ENCODE measurements at places on chromosomes 2 and 18.

GRCh38 chr18:13605477-13605876 is 120.9 kb downstream of the FAM210A start:
- no peak for DNase-seq

DNA sequence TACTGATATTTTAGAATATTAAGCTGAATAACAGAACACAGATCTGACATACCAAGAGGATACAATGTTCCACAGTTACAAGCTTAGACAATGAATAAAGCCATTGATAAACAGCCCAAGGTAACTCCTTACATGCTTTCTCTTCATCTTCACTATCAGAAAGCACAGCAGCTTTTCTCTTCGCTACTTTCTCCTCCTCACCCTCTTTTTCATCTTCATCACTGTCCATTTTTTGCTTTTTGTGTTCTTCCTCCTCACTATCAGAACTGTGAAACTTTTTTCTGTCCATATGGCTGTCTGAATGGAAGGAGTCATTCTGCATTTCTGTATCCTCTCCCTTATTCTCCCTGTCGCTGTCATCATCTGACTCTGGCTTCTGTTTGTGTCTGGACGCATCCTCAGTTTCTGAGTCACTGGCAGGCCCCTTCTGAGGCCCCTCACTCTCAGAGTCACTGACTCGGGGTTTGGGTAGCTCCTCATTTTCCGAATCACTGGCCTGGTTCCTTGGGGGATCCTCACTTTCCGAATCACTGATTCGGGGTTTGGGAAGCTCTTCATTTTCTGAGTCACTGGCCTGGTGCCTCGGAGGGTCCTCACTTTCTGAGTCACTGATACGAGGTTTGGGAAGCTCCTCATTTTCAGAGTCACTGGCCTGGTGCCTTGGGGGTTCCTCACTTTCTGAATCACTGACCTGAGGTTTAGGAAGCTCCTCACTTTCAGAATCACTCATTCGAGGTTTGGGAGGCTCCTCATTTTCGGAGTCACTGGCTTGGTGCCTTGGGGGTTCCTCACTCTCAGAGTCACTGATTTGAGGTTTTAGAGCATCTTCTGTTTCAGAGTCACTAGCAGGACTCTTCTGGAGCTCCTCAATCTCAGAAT is 21.5 kb downstream of the IWS1 start:
- no peak for DNase-seq

DNA sequence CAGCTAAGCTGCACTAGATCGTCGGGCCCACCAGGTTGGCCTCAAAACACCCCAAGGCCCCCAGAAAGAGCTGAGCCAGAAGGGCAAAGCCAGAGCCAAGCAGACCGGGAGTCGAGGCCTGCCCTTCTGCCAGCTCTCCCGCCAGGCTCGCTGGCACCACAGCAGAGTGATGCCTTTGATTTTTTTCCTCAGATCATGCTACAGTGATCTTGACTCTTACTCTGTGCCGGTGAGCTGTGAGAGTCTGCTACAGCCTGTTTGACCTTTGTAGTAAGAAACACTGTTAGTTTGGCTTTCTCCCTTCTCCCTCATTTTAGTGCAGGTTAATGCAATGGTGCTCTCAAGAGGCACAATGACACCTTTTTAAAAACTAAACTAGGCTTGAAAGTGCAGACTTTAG is 97.8 kb downstream of the ESCO1 start:
- no peak for DNase-seq

GRCh38 chr2:24332791-24333540 is 27.4 kb downstream of the ITSN2 start:
- no peak for DNase-seq

DNA sequence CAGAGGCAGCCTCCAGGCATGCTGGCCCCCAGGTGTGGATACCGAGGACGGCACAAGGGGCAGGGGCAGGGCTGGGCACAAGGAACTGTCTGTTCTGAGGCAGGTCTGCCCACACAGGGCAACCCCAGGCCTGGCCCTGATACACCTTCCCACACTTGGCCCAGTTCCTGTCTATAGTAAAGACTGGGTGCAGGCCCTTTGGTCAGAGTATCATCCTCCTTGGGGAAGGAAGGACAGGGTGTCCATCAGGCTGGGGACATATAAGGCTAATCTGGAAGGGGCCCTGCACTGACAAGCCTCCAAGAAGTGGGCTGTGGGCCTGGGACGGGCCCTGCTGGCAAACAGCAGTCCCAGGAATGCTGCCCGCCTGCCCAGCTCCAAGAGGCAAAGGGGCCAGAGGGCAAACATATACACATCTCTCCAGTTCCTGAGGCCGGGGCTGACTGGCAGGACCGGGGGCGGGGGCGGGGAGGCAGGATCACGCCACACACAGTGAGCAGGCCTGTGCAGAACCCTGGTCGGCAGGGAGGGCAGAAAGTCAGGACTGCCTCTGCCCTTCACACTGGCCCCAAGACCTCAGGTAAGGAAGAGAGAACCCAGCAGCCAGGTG is 18.9 kb downstream of the SDC1 start:
- no peak for DNase-seq

DNA sequence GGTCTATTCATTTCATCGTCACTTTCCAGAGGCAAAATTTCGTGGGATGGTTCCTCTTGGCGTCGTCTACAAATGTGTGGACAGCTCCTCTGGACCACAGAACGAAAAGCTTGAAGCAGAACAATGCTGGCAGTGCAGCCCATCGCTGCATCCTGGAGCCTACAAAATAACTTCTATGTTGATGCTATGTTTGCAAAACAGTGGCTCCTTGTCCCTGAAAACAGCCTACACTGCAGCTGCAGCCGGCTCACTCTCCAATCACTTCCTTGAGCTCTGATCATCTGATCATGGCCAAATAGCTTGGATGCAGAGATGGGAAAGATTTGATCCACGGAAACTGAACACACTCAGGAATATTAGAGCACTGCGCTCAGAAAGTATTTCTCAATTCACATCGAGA is 60.0 kb downstream of the DOCK10 start:
- no peak for DNase-seq

DNA sequence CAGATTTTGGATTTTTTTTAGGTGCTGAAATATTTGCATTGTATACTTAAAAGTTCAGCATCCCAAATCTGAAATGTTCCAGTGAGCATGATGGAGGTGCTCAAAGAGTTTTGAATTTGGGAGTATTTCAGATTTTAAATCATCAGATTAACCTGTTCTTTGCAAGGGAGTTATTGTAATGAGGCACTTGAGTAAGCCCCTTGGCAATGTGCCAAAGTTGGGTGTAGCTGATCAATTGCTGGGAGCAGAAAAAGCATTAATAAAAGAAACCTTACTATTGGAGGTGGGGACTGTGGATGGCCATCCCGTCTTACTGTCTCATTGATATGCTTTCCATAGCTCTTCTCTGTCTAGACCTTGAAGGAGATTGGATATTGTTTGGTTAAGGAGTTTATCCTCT is 28.3 kb downstream of the MALT1 start:
- no peak for DNase-seq

DNA sequence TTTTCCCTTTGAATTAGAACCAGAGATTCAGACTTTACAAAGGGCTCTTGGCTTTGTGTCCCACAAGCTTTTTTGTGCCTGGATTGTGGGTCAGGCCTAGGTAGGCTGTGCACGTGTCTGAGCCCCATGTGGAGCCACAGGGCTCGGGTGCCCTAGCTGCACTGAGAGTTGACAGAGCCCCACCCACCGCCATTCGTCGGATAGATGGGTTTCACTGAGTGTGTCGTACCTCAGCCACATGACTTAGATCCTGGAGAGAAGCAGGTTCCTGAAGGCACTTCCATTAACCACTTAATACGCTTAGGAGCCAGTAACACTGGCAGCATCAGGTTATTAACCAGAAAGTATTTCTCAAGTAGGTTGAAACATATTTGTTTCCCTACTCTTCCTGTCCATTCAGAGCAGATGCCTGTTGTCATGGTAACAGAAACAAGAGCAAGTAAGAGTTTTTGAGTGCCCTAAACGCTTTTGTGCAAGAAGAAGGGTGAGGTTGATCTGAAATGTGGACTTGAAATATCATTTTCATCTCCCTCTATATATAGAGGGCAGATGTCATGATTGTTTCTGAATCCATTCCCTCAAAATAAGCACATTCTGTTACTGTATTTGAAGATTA is 30.0 kb downstream of the ADCYAP1 start:
- no peak for DNase-seq

DNA sequence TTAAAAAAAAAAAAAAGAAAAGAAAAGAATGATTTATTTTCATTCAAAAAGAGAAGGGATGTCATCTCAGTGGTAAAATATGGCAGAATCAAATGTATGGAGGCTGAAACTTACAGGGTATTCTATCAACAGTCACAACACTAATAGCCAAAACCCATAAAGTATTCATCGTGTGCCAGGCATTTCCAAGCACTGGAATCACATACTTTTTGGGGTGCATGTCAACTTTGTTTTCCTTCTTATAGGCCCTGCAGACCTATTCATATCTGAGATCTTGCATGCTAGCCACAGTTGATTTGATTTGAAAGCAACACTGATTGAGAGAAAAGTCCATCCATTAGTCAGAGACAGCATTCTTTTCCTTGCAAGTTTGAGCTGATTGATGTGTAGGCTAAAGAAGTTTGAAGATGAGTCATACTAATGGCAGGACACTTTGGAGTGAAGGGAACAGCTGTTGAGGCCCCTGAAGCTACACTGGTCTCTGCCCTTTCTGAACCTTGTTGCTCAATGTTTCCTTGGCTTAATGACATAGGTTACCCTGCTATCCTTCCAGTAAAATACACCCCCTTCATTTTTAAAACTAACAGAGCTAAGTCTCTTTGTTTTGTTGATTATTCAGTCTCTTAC is 22.0 kb downstream of the KATNAL2 start:
- no peak for DNase-seq

GRCh38 chr2:187505065-187505672 is 49.1 kb downstream of the TFPI start:
- no peak for DNase-seq

- DNase-seq = peak; percentile 97
Observed at GRCh38 chr2:108612153-108612513, 77.9 kb downstream of the LIMS1 start.

DNA sequence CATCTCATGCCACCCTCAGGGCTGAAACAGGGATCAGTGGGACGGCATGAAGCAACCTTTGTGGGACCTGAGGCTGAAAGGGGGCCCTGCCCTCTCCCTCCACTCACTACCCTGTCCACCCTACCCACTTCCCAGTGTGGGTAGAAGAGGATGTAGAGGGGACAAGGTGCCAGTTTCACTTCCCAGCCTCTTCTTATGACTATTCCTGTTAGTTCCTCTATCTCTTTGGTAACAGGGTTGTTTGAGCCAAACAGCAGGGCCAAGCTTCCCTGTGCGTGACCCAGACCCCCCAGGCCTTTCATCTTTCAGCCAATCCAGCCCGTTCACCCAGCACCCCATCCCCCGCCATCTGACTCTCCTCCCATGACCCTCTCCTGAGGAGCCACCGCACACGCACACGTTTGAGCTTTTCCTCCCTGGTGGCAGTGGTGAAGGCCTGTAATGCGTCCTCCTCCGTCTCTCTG is 82.3 kb downstream of the STPG4 start:
- DNase-seq = peak; percentile 28

DNA sequence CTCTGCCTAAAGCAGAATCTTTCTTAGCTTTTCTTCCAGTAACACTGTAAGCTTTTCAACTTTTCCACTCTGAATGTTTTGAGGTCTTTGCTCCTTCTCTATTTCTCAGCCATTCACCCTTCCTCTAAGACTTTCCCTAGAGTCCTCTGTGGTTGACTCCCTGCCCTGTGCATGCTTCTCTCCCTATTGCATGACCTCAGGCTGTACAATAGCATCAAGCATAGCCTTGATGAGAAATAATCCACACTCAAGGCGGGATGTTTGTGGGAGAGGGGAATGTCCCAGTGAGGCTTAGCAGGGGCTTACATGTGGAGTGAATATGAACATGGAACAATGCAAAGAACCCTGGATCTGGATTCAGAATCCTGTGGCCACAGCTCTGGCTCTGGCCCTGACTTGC is 48.4 kb upstream of the IGFBP5 start:
- DNase-seq = no peak

GRCh38 chr2:9232886-9233285 is 26.3 kb downstream of the ASAP2 start:
- no peak for DNase-seq

GRCh38 chr2:118049140-118049815 is 35.4 kb upstream of the CCDC93 start:
- DNase-seq = peak; percentile 38

DNA sequence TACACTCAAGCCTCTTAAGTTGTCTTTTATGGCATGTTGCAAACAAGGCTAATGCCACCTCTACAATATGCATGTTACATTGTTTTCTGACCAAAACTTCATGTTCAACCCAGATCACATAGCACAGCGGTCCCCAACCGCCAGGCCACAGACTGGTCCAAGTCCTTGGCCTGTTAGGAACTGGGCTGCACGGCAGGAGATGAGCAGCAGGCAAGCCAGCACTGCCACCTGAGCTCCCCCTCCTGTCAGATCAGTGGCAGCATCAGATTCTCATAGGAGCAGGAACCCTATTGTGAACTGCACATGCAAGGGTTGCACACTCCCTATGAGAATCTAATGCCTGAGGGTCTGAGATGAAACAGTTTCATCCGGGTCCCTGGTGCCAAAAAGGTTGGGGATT is 324.8 kb upstream of the CHAC2 start:
- DNase-seq = no peak

DNA sequence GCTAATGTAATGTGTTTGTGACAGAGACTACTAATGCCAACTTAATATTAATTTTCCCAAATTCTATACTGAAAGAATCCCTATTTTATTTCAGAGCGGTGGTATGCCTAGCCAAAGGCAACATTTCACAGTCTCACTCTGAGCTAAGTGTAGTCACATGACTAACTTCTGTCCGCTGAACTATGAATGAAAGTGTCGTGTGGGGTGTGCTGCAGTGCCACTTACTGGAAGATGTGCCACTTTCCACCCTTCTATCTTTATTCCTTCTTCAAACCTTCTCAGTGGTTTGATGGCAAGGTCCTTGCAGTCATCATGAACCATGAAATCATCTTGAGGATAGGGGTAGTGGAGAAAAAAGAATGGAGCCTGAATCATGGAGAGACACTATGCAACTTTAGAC is 47.3 kb upstream of the C1D start:
- peak; percentile 57 for DNase-seq

DNA sequence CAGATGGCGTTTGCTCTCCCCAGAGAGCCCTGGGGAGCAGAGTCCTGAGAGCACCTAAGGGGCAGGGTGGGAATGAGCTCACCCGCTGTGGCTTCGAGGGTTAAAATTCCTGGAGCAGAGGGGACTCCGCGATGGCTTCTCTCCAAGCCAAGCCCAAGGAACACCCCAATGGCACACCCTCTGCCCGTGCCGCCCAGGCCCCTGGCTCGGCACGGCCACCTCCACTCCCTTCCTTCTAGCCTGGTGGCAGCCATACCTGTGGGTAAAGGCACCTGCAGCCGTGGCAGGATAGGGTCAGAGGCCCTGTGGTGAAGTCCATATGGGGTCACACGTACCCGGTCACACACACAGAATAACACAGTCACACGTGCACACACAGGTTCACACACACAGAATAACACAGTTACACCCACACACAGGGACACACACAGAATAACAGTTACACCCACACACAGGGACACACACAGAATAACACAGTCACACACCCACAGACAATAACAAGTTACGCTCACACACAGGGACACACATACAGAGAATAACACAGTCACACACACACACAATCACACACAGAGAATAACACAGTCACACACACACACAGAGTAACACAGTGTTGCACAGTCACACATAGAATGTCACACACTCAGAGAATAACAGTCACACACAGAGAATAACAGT is 50.5 kb downstream of the RAMP1 start:
- DNase-seq = no peak

GRCh38 chr2:144215701-144216675 is 303.9 kb downstream of the ZEB2 start:
- DNase-seq = peak; percentile 57

GRCh38 chr2:173909846-173910245 is 55.3 kb downstream of the SP3 start:
- DNase-seq = no peak

- no peak for DNase-seq
Observed at GRCh38 chr2:109459485-109459884, 154.3 kb downstream of the SEPTIN10 start.

Measured in GM12865 (cell line).